ENCODE measurements at places on chromosomes 1 and 21.

- no peak for DNase-seq
These were observed 89.7 kb downstream of the ATP1A1 start for GRCh38 chr1:116462722-116463121.

- no peak for DNase-seq
These were observed 112.4 kb downstream of the PLXNA2 start for GRCh38 chr1:208131621-208132286.

DNA sequence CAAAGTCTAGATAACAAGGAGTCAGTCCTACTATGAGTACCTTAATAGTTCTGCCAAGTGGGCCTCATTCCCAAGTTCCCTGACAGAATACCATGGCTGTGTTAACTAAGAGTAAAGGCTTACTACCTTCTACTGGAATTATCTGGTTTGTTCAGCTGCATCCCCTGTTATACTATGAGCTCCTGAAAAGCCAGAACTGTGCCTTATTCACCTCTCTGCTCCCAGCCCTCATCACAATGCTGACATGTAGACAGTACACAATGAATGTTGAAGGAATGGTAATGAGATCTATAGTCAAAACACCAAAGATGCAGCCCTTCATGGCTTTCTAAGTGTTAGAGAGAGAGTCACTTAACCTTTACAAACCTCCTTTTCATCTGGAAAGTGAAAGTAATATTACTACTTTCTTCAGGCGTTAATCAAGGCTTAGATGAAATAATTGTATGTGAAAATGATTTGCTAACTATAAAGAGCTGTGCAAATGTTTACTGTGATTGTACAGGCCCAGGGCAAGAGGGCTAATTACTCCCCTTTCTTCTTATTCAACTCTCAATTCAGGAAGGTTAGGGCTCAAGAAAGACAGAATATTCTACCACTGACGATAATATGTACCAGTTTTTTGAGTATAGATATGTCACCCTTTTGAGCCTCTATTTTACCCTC lies 70.3 kb upstream of the MROH9 start:
- DNase-seq, result no peak

GRCh38 chr1:8482979-8483381 lies 165.1 kb downstream of the SLC45A1 start:
- no peak for DNase-seq

Measured in AG20443 (cell line).